NCI-H1105 (cell line): ENCODE measurements at places on chromosomes 2 and 18.
A peak's percentile ranks its signal among the peaks of the same experiment; 100 is the strongest.

DNA sequence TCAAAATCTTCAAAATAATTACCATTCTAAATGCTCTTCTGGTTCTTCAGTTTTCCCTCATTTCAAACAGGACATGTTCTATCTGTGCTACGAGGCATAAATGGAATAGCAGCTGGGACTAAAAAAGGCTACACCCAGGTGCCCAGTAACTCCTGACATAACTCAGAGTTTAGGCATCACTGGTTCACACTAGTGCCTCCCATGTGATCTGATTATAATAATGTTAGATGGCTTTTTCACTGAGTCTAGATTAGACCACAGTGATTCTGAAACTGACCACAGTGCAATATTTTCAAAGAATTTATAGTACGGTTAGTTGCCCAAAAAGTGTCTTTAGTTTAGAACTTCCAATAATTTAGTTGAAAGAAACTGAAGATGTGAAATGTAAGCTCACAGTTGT, 123.3 kb downstream of the CCBE1 start:
- no peak for DNase-seq

DNA sequence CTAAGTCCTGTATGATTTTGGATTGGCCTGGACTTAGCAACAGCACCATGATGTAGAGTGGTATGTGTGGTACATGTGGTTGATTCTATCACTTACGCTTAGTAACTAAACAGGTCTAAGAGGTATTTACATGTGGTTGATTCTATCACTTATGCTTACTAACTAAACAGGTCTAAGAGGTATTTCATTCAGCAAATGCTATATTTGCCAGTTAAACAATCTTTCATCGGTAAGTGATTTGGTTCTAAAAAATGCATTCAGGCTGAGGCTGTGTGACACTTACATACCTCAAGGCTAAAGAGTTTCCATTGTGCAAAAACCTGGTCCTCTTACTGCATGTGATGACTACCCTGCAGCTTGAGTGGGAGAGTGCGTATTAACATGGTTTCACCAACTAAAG, 13.1 kb downstream of the EIF4E2 start:
- no peak for DNase-seq

DNA sequence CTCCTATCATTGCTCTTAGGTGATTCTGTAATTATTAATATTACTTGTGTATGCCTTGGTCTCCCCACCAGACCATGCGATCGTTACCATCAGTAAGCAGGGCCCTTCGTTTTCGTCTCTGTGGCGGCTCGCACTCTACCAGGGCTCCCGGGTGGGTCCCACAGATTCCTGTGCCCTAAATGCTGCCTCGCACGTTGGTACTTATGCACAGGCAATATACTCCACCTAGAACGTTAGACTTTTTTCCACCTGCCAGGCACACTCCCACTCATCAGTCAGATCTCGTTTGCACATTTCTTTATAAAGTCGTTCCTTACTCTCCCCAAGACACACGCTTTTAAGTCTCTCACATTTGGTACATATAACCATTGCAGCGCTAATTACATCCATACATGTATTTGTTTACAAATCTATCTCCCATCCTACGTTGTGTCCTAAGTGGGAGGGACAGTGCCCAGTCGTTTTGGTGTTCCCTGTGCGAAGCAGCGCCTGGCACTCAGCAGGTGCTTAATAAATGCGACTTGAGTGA, 901 bp downstream of the FEZ2 start:
- DNase-seq = no peak

- no peak for DNase-seq
These were observed 3.9 kb downstream of the IKZF2 start for GRCh38 chr2:213147538-213147937.

DNA sequence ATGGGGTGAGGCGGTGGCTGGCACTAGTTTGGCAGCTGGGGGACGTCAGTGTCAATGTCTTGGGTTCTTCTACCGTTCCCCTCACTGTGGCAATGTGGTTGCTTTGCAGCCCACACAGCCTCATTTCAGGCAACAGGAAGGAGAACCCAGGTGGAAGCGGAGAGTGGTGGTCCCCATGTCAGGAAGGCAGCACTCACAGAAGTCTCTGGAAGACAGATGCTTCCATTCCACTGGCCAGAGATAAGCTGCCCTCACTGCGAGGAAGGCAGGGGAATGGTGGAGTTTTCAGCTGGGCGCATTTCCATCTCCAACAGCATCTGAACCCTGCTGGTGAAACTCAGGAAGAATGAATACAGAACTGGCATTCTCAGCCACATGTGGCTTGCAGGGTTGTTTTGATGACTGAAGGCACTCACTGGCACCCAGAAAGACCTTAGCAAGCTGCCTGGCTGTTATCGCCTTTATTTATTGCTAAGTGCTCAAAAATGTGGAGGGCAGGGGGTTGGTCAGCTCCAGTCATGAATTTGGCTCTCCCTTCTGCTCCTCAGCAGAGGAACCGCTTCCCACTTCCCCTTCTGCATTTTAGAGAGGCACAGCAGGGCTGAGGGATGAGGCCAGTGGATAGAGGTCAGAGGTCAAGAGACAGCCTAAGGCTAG, 19.4 kb downstream of the KCNIP3 start:
- DNase-seq = no peak

GRCh38 chr18:67854340-67854739, 337.8 kb upstream of the DSEL start:
- DNase-seq = no peak

DNA sequence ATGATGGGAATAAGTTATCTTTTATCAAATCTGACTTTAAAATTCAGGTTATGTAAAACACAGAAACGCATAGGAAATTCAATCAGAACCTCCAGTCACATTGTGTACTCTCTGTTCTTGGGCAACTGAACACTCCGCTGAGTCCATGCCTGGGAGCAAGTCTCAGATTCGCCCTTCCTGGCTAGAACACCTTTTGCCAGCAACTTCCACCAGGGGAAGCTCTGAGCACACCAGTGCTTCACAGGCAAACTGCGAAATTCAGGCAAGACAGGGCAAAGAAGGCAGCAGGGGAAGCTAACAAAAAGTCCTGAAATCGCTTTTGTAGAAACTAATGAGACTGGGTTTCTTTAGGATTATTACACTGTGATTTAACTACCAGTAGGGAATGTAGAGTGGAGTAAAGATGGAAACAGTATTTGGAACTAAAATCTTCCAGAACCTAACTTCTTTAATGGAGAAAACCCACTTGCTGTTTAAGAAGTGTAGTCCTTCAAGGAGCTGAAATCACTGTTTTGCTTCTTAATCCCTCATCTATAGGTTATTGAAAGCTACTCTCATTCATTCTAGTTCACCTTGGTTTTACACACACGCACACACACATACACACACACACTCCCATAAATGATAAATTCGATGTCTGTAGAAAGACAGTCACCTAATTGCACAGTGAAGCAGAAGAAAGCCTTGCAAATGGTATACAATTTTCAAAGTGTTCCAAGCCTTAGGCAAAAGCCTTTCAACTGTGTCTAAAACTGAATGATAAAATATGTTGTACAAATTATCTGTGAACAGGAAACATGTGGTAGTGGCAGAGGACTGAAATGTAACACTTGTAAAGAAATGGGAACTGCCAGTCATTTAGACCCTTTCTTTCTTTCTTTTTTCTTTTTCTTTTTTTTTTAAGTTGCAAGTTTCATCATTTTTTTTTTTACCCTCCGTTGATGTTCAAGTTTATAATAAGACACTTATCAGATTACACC, 214.5 kb downstream of the TMEM182 start:
- DNase-seq = peak; percentile 27

- no peak for DNase-seq
These were observed 591.6 kb downstream of the ERBB4 start for GRCh38 chr2:211946960-211947359.

- DNase-seq = no peak
These were observed 275.3 kb downstream of the GALR1 start for GRCh38 chr18:77524909-77525308.

DNA sequence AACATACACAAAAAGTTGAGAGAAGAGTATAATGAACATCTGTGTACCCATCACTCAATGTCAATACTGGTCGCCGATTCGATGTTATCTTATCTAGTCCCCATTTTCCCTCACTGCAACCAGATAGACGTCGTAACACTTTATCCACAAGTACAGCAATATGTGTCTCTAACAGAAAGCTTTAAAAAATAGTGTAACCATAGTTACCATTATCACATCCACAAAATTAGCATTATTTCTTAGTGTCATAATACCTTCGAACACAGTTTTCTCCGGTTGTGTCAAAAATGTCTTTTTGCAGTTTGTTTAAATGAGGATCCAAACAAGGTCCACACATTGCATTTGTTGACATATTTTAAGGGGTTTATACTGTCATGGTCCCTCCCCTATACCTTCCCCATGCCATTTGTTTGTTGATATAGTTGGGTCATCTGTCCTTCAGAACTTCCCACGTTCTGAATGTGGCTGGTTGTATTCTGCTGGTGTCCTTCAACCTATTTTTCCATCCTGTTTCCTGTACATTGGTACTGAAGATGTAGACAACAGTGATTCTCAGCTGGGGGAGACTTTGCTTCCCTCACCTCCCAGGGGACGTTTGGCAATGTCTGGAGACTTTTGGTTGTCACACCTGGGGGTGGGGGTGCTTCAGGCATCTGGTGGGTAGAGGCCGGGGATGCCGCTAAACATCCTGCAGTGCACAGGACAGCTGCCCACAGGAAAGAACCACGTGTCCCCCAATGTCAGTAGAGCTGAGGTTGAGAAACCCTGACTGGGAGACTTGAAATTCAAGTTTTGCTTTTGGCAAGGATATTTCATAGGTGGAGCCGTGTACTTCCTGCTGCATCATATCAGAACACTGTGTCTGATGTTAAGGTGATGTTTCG, 72.7 kb upstream of the SPRED2 start:
- no peak for DNase-seq

DNA sequence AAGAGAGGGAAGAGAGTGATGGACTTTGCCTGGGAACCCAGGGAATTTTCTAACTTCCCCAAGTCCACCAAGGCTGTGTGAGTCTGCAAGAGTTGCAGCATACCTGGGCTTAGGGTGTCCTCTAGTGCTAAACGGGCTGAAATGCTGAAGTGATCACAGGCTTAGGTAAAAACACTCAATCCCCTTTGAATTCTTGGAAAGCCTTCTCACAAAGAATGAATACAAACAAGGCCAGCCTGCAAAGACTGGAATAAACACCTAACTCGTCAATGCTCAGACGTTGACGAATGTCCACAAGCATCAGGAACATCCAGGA, 30.0 kb upstream of the BMP10 start:
- no peak for DNase-seq

- DNase-seq = no peak
These were observed 1.2 kb upstream of the BIN1 start for GRCh38 chr2:127108090-127108523.
